Dorsolateral prefrontal cortex (tissue), 122 donors: ENCODE measurements at places on chromosomes 1 and 21. TPM values are rescaled to one million over a fixed set of nuclear protein-coding genes. Genes with fewer than 3 reads are reported as not detected.

GRCh38 chr1:223142269-223142668, 779 bp downstream of the TLR5 start:
- DNase-seq, result no peak

ATP1A2 gene
- 856 TPM for total RNA-seq

PHF13 gene
- 13.3 TPM for total RNA-seq

GRCh38 chr1:6022193-6022592, 23.5 kb upstream of the KCNAB2 start:
- no peak for DNase-seq

GRCh38 chr1:46087891-46088290, 44.5 kb downstream of the PIK3R3 start:
- no peak for DNase-seq
